GM20000 (cell line): ENCODE measurements at places on chromosomes 2 and 18.

DNA sequence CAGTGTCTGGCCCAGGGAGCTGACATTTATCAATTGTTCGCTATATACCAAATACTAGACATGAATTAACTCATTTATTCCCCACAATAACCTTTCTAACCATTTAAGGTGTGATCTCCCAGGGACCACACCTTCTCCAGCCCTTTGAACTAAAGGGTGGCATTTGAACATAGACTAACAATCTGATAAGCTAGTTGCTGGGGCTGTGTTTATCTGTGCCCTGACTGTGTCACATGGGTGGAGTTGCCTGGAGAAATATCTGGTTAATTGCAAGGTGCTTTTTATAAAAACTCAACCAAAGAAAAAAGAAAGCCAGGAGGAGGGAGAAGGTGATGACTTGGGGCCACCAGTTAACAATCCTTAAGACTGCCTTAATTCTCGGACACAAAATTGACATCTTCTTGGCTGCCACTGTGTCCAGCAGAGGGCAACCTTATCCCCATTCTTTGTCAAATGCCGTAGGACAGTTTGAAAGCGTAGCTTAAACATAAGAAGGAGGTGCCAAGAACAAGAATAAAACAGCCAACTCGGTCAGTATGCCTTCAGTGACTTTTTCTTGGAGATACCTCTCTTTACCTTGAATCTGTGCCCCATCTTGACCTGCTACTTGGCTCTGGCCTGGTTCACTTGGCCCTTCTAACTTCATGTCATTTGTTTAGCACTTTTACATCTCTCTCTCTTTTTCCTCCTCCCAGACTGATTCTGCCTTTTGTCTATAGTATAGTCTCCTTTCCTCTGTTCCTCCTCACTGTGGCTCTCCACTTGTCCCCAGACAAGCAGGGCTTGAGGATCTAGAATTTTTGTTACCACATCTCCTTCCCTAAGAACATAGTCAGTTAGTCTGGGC is 183.4 kb downstream of the MYO3B start:
- DNase-seq = peak; percentile 28

GRCh38 chr2:219490186-219490585 is 8.5 kb upstream of the GMPPA start:
- DNase-seq = no peak

- DNase-seq = peak; percentile 46
Measured at GRCh38 chr2:102520009-102520408, 47.0 kb downstream of the SLC9A4 start.

- DNase-seq = no peak
Measured at GRCh38 chr2:67604360-67604759, 207.2 kb downstream of the ETAA1 start.

DNA sequence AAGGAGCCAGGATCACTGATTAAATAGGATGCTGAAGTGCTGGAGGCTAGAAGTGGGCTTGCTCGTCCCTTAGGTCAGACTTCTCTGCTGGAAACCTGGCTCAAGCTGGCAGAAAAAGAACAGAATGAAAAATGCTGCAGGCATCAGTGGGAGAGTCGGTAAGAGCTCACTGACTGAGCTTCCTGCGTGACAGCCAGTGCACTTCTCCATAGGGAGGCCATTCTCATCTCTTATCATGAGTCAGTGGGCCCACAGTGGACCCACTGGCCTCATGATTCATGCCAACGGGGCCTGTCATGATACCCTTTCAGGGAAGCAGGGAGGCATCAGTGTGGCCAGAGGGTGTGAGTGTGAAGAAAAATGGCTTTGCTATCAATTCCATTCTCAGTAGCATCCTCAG is 498.2 kb downstream of the PTPRM start:
- no peak for DNase-seq

DNA sequence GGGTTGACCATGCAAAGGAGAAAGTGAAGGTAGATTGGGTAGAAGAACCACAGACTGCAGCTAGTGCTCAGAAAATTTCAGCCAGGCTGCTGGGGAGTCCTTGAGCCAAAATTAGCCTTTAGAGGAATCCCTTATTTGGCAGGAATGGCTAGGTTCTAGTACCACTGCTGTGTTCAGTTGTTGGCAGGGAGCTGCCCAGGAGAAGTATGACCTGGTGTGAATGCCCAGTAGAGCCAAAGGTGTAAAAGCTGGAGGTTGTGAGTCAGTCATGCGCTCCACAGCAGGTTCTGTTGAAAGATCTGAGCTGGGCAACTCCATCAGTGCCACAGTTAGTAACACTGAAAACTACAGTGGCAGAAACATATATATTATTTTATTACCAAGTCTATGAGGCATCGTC is 36.4 kb upstream of the TBR1 start:
- DNase-seq = no peak

- no peak for DNase-seq
Measured at GRCh38 chr2:206512999-206513398, 69.7 kb downstream of the ADAM23 start.
